Thoracic aorta (tissue), 2 donors: ENCODE measurements at places on chromosomes 7 and 10.

DNA sequence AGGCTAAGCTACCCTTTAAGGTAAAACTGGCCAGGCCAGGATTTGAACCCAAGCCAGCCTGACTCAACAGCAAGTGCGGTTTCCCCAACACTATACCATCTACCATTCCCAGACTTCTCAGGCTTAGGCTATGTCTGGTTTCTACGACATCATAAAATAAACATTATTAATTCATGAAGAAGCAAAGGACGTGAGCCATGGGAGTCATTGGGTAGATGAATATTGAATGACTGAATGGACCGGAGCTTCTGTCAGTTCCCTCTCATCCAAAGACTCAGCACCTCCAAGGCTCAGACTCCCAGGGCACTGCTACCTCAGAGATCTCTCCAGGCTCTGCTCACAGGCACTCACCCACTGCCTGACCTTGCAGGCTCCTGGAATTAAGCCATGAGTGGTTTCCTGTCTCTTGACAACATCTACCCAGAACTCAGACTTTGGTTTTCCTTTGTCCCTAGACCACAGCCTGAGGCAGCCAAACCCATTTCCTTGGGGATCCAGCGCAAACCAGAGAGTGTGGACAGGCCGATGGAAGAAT, 64.6 kb upstream of the STEAP1B start:
- no peak for DNase-seq

DNA sequence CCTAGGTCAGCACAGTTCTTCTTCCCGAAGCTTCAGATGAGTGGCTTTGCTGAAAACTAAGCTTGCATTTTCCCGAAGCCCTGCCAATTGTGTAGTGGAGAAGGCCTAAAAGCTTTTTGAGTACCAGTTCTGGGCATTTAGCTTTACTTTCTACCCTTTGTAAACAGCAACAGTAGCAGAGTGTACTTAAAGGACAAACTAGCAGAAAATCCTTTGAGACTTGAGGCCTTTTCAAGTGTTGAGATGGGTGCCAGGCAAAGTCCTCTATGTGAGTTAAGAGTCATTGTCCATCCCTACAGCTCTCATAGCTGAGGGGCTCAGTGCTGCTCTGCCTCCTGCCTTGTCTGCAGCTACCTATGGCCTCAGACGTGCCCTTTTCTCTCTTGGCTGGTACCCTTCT, 368.2 kb downstream of the CCSER2 start:
- no peak for DNase-seq

DNA sequence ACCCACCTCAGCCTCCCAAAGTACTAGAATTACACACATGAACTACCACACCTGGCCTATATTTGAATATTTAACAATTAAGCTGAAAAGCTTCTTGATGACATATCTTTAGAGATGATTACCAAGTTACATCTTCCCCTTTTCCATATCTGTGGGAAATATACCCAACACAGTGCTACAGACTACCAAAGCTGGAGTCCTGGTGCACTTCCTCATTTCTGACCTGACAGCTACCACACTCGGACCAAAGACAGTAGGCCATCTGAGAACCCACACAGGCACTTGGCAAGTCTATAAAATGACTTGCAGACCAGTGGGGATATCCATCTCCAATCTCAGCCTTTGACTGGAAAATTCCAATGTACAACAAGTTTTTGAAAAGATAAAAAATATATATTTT, 270.4 kb upstream of the KLF14 start:
- no peak for DNase-seq

DNA sequence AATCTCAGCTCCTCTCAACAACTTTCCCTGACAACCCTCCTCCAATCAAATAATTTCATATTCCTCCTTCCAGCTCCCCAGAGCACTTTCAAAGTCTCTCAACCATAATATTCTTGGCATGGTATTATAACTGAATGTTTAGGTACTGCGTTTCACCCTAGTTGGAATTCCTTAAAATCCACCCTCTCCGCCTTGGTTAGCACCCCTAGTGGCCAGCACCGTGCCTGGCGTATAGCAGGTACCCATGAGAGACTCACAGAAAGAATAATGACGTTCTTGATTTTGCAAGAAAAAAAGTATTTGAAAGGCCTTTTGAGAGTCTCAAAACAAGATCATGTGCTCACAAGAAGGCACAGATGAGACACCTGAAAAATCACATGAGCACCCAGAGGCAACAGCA, 50.9 kb downstream of the GLI3 start:
- DNase-seq: no peak

DNA sequence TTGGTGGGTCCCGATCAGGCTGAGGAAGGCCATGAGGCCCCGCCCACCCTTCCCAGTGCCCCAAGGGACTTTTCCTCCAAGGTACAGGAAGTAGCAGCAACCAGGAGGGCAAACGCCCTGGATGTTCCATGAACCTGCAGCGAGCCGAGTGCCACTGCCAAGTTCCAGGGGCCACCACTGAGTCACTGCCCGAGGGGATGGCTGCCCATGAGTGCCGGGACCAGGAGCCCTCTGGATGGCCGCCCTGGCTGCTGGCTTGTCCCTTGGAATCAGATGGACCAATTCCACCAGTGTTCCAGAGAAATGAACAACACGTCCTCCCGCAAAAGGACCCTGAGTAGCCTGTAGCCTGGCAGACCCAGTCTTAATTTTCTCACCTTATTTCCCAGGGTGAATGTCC, 74.2 kb downstream of the ZRANB1 start:
- peak; percentile 80 for DNase-seq

DNA sequence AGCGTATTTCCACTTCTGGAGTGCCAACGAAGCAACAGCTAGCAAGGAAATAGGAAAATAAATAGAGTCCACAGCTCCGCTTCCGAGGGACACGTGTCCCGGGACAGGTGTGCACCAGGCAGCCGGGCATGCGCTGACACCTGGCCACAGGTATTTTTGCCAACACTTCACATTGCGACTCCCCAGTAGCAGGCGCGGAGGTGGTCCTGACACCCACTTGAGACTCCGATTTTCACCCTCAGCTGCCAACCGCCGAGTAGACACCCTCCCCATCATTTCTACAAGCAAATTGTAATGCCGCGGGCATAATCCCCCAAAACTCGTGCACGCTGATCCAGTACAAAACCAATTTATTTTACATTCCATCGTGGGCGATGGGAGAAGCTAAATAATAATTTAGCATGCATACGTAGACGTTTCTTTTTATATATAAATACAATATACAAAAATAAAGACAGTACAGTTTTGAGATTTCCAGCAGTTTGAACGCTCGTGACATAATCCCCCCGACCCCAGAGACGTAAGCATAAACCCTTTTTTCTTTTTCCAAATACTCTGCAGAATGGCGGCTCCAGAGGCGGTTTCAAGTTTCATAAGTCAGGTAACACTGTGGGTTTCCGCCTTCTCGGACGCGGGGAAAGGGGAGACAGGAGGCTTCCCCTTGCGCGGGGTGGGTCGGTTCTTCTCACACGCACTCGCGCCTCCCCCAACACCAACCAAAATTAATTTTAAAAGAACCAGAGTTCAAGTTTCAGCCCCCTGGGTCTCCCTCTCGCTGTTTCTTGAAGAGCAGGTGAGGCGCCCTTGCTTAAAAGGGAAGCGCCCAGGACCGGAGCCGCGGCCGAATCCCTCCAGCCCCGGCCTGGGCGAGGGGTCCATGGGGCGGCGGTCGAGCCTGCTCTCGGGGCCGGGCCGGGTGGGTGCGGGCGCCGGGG, 5.7 kb downstream of the MNX1 start:
- DNase-seq: no peak
